ENCODE measurements at places on chromosomes 2 and 18. TPM values are rescaled to one million over a fixed set of nuclear protein-coding genes. Genes with fewer than 3 reads are reported as not detected.

The MC4R gene
- total RNA-seq: not detected

- DNase-seq: no peak
Observed at GRCh38 chr2:40193670-40194026, 258.2 kb downstream of the SLC8A1 start.

- DNase-seq: no peak
Observed at GRCh38 chr2:204680576-204680975, 135.3 kb downstream of the PARD3B start.

GRCh38 chr18:57727952-57728807, 74.9 kb downstream of the ATP8B1 start:
- no peak for DNase-seq

GRCh38 chr2:129672521-129672920, 306.9 kb upstream of the RAB6C start:
- no peak for DNase-seq

DNA sequence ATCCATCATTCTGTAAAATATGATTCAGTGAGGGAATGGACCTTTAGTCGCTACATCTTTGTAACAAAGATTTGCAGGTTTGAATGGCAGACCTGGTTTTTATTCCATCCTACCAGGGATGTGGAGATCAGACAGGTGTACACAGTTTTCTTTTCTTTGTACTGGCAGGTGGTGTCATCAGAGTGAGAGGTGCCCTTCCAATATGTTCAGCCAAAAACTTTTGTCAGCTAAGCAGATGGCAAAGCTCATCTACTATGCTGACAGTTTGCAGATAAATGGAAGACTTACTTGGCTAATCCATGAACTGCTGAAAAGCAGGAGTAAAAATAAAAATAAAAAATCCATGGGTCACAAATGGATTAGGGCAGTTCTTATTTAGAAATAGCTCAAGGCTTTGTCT, 185.5 kb upstream of the DOK6 start:
- DNase-seq: no peak

The ABCG8 gene
- total RNA-seq: not detected

DNA sequence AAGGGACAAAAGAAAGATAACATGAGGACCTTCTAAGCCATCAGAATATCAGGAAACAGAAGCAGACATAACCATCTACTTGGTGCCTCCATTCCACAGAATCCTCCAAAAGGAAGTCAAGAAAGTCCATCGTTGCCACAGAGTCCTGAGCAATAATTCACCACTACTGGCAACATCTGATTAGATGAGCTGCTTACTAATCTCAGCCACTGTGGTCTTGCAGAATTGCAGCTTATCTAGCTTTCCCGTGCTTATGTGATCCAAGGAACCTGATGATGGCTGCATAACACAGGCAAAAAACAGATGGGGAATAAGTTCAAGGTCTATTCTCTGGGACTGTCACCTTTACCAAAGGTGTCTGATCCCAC, 278.5 kb downstream of the AFF3 start:
- DNase-seq: no peak

GRCh38 chr2:42638080-42638784, 69.8 kb downstream of the MTA3 start:
- DNase-seq: no peak

- DNase-seq: no peak
Observed at GRCh38 chr2:148623086-148623485, 21.5 kb upstream of the EPC2 start.

DNA sequence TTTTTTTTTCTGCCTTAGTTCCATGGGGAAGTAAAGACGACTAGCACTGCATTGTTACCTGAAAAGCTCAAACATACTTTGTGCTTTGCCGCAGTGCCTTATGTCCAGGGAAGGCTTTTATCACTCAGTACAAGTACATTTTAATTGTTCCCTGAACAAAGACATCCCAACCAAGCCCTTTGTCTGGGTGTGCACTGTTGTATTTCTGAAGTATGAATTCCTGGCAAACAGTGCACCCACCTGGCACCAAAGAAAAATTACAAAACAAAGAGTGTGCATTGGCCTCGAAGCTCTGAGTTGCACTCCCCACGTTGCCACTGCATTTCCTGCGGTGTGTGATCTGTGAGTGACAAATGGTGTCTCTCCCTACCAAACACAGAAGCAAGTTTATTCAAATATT, 858.5 kb upstream of the PIK3C3 start:
- DNase-seq: no peak

DNA sequence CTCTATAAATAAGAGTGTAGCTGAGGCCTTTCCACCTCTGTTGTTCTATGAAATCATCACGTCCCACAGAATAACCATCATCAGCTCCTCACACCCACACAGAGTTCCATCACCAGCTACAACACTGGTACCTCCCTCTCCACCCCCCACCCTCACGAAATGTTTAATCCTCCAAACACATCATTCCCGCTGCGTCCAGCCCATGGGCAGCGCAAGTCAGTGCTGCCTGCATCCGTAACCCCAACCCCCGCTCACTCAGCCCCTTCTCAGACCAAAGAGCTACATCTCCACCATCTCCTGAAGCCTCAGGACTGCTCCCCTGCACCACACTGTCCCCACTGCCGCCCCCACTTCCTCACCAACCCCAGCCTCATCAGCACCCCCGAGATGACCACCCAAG, 19.4 kb downstream of the DNMT3A start:
- DNase-seq: no peak

GRCh38 chr18:32258558-32259204, 68.8 kb downstream of the MEP1B start:
- no peak for DNase-seq

GRCh38 chr2:105849431-105850179, 104.9 kb downstream of the NCK2 start:
- DNase-seq: no peak

The SUPT7L gene
- total RNA-seq: 45.0 TPM

GRCh38 chr18:23248826-23249225, 113.5 kb downstream of the CABLES1 start:
- DNase-seq: no peak

The CXCR4 gene
- total RNA-seq: 221 TPM

The TMEM131 gene
- 40.5 TPM for total RNA-seq

- DNase-seq: peak; percentile 2
Observed at GRCh38 chr2:118016911-118017310, 3.0 kb upstream of the CCDC93 start.

DNA sequence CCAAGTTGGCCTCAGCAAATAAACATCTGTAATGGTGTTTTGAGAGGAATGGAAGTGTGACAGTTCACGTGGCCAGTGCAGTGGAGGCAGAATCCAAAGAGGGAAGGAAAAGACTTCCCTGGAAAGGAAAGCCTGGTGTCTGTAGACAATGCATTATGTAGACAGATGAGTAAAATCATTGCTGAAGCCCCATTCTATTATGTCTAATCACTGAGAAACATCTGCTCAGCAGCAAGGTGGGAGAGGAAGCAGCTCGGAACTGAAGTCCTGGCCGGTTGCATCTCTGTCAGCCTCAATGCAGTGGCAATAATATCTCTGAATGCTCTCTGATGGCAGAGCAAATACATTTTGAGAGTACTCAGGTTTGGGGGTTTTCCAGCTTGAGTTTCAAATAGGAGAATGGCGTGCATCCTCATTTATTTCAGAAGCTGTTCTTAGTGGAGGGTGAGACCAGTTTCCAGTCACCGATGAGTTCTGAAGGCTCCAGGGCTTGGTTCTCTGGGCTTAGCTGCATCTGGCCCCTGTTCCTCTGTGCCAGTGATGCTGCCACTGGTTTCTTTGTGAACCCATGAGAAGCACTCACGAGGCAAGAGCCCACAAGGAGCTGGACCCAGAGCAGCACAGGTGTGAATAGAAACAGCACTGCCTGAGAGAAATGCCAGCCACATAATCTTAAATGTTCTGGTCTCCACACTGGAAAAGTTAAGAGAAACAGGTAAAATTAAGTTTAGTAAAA, 63.3 kb downstream of the RPIA start:
- no peak for DNase-seq

The DCDC2C gene
- not detected for total RNA-seq

The SP140 gene
- total RNA-seq: 102 TPM

DNA sequence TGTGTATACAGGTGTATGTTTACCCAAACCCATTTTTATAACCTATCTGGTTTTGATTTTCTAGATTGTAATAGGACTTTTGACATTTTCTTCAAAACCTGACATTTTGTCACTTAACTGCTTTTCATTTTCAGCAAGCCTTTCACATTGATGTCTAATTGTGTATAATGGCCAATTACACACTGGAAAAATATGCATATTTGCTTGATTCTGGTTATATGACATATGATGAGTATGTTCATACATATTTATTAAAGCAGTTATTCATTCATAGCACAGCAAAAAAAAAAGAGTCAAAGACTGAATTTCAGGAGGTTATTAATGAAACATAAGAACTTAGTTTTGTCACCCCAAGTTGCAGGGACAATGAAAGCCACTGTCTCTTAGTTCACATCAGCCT, 307.7 kb upstream of the TNP1 start:
- DNase-seq: no peak

DNA sequence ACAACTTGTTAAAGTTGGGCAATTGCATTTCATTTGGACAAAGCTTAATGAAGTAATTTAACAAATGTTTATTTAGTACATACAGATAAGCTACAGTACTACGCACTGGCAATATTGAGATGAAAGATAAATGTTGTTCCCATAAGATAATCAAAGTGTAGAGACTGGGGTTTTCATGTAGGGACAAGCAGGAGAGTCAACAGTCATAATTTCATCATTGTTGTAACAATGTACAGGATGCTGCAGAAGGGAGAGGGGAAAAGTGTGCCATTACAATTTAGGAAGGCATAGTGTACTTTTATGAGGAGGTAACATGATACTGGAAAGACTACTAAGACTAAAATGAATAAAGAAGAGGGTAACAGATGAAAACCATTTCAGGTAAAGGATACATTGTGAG, 441.6 kb downstream of the ERBB4 start:
- no peak for DNase-seq

GRCh38 chr2:43429369-43429768, 166.5 kb downstream of the THADA start:
- DNase-seq: no peak

DNA sequence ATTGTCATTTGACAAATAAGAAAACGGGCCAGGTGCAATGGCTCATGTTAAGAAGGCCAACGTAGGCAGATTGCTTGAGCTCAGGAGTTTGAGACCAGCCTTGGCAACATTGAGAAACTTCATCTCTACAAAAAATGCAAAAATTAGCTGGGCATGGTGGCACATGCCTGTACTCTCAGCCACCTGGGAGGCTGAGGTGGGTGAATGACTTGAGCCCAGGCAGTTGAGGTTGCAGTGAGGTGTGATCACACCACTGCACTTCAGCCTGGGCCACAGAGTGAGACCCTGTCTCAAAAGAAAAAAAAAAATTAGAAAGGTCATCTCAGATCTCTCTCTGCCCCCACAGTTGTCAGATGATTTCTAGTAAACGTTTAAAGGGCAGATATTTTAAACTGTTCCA, 4.4 kb downstream of the SESTD1 start:
- no peak for DNase-seq

Data from activated T-cell treated with anti-CD3 and anti-CD28 coated beads, Interleukin-2, amount 50 U/mL, for 72 hours (primary cell).